ENCODE measurements at places on chromosomes 11 and 22.

- peaks cover 25% of the 10 kb centered on the region for H3K4me1 ChIP-seq
- no peak overlapping the region for H3K27ac ChIP-seq
- peak overlapping the region; percentile 19 for H3K4me3 ChIP-seq
- DNase-seq: no peak
- peaks cover 3% of the 10 kb centered on the region for H3K27me3 ChIP-seq
Measured at GRCh38 chr11:69122630-69123431, 32.9 kb upstream of the SMIM38 start.

- no peak for DNase-seq
- H3K27ac ChIP-seq: no peak overlapping the region
- no peaks in the 10 kb centered on the region for H3K27me3 ChIP-seq
- H3K36me3 ChIP-seq: peaks cover 11% of the 10 kb centered on the region
- H3K4me1 ChIP-seq: peaks cover 38% of the 10 kb centered on the region
Measured at GRCh38 chr11:96238563-96239135, 104.3 kb downstream of the MAML2 start.

GRCh38 chr11:118209033-118209432 lies 15.8 kb downstream of the JAML start:
- no peak for DNase-seq
- no peak overlapping the region for H3K4me3 ChIP-seq
- peaks cover 35% of the 10 kb centered on the region for H3K4me1 ChIP-seq
- no peak overlapping the region for H3K27ac ChIP-seq
- H3K27me3 ChIP-seq: peaks cover 15% of the 10 kb centered on the region

DNA sequence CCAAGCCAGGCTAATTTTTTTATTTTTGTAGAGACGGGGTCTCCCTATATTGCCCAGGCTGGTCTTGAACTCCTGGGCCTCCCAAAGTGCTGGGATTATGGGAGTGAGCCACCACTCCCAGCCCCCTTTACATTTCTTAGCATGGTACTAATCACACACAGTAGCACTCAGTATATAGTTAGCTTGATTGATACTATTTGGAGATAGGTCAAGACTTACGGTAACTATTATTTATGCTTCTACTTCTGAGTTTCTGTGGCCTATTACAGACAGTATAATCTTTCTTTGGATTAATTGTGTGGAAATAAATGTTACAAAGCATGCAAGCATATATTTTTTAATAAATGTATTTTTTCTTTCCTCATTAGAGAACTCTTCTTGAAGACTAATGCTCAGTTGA lies 192.2 kb downstream of the UVRAG start:
- no peaks in the 10 kb centered on the region for H3K4me1 ChIP-seq
- H3K27me3 ChIP-seq: no peaks in the 10 kb centered on the region
- H3K36me3 ChIP-seq: peaks cover 80% of the 10 kb centered on the region
- H3K4me3 ChIP-seq: no peak overlapping the region

GRCh38 chr11:126355926-126356897 lies 726 bp downstream of the ST3GAL4 start:
- no peaks in the 10 kb centered on the region for H3K27me3 ChIP-seq
- no peaks in the 10 kb centered on the region for H3K36me3 ChIP-seq
- DNase-seq: no peak
- no peak overlapping the region for H3K27ac ChIP-seq

GRCh38 chr11:45860764-45861510 lies 13.7 kb downstream of the CRY2 start:
- H3K27ac ChIP-seq: no peak overlapping the region
- DNase-seq: no peak
- H3K36me3 ChIP-seq: peaks cover 88% of the 10 kb centered on the region
- no peak overlapping the region for H3K4me3 ChIP-seq
- H3K27me3 ChIP-seq: no peaks in the 10 kb centered on the region
- H3K4me1 ChIP-seq: no peaks in the 10 kb centered on the region

Data from activated B cell treated with CpG ODN at 0.5 μM for 24 hours (primary cell).